Foreskin fibroblast (primary cell): ENCODE measurements at places on chromosomes 6 and 20.
A peak's percentile ranks its signal among the peaks of the same experiment; 100 is the strongest.

DNA sequence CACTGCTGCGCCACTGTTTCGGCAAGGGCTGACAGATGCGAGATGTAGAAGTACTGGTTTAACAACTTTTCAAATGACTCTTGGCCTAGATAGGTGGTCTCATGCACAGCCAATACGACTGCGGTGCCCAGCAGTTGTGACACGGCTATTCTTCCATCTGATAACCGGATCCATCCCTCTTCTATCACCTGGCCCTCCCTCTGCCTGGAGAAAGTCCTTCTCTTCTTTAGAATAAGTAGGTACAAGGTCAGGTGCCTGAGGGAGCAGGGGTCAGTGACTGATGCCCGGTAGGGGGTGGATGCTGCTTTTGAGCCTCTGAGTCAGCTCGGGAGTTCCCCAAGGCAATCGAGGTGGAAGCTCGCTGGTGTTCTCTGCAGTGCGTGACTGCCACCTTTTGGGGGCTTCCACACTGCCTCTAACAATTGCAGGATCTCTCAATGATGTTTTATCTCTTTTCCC lies 166.8 kb upstream of the GRIK2 start:
- DNase-seq, result peak; percentile 45

GRCh38 chr20:19981031-19981451 lies 36.1 kb upstream of the NAA20 start:
- DNase-seq, result no peak

GRCh38 chr6:49986551-49986950 lies 17.1 kb upstream of the DEFB113 start:
- no peak for DNase-seq

DNA sequence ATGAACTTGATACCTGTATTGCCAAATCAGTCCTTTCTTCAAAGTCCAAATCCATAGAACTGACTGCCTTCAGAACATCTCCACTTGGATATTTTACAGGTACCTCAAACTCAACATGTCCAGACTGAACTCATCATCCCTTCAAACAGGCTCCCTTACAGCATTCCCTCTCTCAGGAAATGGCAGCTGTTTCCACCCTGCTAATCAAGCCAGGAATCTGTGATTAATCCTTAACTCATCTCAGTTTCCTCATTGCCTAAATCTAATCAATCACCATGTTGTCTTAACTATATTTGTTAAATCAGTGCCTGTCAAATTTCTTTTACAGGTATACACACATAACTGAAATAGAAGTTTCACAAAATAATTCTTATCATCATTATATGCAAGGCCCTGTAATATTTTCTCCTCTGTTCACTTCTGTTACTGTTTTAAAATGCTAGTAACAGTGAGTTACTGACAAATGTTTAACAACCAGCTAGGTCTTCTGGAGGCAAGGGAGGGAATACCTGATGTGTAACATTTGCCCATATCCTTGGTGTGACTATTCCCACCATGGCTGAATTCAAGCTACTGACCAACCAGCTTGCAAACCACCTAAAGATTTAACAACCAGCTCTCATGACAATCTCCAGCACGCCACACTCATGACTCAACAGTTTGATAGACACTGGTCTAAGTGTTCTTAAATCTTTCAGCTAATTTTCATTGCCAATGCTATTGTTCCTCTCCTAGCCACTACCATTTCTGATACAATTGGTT lies 124.9 kb downstream of the ADAT2 start:
- peak; percentile 57 for DNase-seq

DNA sequence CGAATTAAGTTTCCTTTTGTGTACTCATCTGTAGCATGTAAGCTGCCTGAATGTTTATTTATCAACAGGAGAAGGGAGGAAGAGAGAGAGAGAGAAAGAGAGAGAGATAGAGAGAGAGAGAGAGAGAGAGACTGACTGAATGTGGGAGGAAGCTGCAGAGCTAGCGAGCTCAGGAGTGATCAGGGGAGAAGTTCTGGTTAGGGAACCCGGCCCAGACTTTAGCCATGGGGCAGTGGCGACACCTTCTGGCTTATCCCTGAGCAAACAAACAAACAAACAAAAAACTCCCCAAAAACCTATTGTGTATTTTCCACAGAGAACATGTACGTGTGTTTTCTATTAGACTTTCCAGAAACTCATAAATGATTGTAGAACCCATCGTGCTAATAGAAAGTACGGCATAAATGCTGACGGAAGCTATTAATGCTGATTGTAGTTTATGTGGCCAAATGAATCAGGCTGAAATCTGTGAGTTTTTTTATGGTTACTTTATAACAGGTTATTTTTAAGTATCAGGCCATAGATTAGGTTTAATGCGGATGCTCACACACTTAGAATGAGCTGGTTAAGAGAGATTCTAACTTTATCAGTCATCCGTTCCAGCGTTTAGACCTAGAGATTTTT lies 92.8 kb downstream of the CLIC5 start:
- peak; percentile 92 for DNase-seq

DNA sequence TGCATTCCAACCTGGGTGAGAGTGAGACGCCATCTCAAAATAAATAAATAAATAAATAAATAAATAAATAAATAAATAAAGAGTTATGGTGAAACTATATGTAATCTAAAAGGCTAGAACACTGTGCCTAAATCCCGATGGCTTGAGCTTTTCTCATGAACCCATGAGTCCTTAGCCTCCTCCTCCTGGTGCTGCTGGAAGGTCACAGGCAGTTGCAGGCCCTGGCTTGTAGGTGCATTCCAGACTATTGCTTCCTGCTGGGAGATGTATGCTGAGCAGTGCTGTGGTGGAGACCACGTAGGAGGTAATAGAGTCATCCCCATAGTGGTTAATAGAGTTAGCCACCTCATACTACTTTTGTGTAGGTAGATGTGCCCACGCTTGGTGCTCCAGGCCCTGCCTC lies 12.5 kb downstream of the PTK7 start:
- no peak for DNase-seq

DNA sequence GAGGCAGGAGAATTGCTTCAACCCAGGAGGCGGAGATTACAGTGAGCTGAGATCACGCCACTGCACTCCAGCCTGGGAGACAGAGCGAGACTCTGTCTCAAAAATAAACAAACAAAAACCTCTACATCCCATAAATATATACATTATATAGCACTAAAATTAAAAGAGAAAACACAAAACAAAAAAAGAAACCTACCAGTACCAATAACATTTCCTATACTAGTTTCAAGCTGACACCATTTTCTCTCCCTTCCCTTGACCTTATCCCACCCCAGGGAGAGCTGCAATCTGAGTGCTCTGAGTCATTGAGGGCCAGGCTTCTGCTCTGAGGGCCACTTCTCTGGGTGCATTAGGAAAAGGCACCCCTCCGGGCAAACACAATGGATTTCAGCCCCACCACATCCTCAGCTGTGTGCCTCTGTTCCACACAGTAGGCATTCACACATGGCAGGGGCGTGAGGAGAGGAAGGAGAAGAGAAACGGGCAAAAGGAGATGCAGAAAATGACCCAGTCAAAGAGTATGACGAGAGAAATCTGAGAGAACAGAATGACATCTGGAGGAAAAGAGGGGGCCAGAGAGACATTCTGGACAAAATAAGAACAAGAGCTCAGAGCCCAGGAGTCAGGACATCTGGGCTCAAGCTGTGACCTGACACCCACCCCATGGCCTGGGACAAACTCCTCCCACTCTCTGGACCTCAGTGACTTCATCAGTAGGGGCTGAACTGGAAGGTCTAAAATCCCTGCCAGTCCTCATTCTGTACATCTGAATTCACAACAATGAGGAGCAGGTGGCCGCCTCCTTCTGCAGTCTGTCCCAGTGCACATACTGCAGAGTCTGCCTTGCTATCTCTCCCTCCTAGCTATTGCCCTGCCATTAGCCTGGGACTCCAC lies 18.2 kb downstream of the TRIM26 start:
- peak; percentile 85 for DNase-seq

DNA sequence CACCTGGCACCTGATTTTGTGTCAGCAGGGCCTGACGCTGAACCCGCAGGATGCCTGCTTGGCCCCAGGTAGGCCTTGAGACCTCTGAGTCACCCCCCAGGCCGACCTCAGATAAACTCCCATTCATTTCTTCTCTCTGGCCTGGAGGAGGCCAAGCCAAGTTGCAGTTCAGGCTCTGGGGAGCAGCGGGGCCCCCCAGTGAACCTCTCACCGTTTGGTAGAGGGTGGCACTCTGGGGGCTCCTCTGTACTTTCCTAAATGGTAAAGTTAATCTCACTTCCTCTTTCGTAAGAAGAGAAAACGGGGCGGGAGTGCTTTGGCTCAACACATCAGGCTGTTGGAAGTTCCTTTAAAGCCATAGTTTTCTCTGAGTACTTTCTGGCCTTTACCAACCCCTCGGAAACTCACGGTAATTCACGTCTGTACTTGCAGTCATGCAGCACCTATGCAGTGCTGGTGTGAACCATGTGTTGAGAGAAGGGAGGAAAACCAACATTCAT lies 2.8 kb downstream of the SIRPA start:
- no peak for DNase-seq

- no peak for DNase-seq
Measured at GRCh38 chr6:105373481-105373880, 29.4 kb downstream of the PREP start.

GRCh38 chr6:88539295-88539764 lies 373.2 kb upstream of the CNR1 start:
- DNase-seq, result no peak
